Lung microvascular endothelial cell (primary cell): ENCODE measurements at places on chromosomes 13 and 19. TPM values are rescaled to one million over a fixed set of nuclear protein-coding genes. Genes with fewer than 3 reads are reported as not detected.

The CCDC61 gene
- total RNA-seq: 3.3 and 6.0 TPM in 2 replicates

The ZNF793 gene
- 0.65 and 1.2 TPM in 2 replicates for total RNA-seq

The HS6ST3 gene
- under 0.01 TPM in 1 of 2 replicates, not detected in the other for total RNA-seq

The OR7C1 gene
- total RNA-seq: not detected in 2 replicates

The TMEM238 gene
- 0.22 and 0.40 TPM in 2 replicates for total RNA-seq

The ZNF844 gene
- total RNA-seq: 1.7 and 3.6 TPM in 2 replicates

The CHMP2A gene
- total RNA-seq: 86.1 and 93.5 TPM in 2 replicates

DNA sequence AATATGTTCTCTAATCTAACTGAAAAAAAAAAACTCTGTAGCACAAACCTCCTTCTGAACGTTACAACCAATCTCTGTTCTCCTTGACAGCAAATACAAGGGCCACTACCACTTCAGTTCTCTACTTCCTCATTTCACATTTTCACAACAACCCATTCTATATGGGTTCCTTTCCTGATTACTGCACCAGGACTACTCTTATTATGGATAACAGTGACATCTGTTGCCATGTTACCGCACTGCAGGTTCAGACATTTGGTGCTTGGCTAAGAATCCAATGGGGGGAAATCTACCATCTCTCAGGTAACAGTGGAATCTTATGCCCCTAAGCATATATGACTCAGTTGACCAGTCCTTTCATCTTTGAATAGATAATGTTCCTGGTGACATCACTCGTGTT lies 11.6 kb upstream of the FPR3 start:
- peak; percentile 36 for DNase-seq

GRCh38 chr13:78609464-78610205 lies 6.3 kb upstream of the POU4F1 start:
- DNase-seq: no peak

DNA sequence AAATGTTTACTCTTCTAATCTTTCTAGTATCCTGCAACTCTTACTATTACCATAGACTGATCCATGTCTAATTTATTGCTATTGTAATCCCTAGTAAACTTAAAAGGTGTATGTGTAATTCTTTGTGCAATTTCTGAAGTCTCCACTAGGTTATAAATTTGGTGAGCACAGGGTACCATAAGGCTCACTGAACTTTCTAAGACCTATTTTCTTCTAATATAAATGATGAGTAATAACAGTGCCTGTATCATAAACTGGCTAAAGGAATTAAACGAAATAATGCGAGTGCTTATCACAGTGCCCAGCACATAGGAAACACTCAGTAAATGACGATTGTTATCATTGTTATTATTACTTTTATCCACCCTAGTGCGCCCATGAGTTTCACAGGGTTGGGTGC lies 119.1 kb downstream of the KLF12 start:
- peak; percentile 14 for DNase-seq

DNA sequence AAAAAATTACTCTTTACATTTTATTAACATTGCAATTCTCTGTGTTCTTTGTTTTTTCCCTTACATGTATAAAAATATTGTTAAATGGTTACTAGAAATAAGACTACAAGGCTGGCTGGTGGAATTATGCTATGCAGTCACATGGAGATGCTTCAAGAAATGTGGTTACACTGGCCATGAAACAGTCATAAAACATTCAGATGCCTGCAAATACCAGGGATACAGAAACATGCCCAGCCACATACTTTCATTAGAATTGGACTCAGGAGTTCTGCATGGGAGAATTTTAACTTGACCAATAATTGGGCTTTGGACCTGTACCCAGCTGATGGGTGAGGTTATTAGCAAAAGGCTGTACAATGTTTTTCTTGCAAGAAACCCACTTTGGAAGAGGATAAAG lies 1407.7 kb upstream of the SLC10A2 start:
- DNase-seq: no peak

DNA sequence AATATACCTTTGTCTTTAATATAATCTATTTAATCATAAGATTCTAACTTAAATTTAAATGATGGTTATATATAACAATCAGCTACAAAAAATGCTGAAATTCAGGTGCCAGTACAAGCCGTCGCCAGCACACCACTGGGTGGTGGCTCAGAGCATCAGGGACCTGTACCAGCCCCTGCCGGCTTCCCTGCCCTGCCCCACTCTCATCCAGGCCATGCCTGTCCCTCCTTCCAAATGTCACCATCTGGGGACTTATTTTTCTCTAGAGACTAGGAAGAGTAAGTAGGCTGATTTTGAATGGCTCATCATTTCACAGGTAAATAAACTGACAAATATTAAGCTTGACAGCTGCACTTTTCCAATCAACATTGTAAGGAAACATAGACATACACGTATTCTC lies 1.6 kb downstream of the METTL21C start:
- no peak for DNase-seq

DNA sequence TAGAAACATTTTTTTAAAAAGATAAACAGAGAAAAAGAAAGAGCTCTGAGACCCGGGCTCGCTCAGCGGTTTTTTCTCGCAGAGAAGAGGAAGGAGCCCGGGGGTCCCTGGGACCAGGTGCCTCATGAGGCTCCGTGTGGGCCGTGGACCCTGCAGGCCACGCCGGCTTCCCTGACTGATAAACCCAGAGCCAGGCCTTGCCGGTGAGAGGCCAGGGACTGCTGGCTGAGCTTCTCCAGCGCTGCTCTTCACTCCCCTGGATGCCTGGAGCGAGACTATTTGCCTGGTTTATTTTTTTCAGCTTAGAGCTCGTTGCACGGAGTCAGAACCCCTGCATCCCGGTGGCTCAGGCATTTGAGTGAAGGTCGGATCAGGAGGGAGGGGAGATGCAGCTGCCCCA lies 53.4 kb upstream of the F7 start:
- no peak for DNase-seq

- DNase-seq: no peak
Measured at GRCh38 chr19:43420954-43421353, 6.3 kb downstream of the TEX101 start.

DNA sequence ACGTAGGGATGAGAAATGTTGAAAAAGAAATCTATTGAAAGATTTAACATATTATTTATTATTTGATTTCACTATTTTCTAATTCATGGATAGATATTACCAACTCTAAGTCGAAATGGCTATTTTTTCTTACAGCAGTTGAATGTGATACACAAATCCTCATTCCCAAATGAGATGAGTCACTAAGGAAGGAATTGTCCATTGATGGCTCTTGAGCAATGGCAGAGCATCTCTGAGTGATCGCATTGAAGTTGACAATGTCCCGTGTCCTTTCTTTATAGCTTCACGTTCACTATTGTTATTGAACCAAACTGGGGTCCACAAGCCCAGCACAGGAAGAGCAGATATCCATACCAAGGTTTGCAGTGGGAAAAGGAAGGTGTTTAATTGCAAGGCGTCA lies 648.3 kb upstream of the SPRY2 start:
- DNase-seq: no peak

DNA sequence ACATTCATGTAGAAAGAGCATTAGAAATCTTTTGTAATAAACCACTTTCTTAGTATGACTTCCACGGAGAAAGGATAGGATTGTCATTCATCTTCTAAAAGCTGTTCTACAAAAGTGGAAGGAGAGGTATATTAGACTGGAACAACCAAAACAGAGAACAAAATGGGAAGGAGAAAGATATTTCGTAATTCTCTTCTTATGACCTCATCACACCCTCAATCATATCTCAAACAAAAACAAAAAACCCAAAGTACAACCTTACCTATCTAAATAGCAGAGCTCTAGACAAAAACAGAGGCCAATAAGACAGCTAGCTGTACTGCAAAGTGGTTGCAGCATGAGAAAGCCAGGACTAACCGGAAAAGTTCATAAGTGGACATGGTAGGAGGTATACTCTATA lies 46.3 kb downstream of the DACH1 start:
- DNase-seq: no peak

- peak; percentile 88 for DNase-seq
Measured at GRCh38 chr19:55160128-55160985, 2.8 kb upstream of the TNNI3 start.

GRCh38 chr13:24982333-24982999 lies 113.5 kb upstream of the PABPC3 start:
- no peak for DNase-seq

DNA sequence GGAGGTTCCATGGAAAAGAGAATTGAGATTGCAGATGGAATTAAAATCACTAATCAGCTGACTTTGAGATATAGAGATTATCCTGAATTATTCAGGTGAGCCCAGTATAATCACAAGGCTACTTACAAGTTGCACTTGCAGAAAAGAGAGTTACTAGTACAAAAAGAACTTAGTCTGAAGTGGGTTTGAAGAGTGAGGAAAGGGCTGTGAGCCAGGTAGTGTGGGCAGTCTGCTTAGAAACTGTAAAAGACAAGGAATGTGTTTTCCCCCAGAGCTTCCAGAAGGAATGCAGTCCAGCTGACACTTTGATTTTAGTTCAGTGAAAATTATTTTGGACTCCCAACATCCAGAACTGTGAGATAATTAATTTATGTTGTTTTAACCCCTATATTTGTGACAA lies 285.4 kb upstream of the GPC6 start:
- no peak for DNase-seq

DNA sequence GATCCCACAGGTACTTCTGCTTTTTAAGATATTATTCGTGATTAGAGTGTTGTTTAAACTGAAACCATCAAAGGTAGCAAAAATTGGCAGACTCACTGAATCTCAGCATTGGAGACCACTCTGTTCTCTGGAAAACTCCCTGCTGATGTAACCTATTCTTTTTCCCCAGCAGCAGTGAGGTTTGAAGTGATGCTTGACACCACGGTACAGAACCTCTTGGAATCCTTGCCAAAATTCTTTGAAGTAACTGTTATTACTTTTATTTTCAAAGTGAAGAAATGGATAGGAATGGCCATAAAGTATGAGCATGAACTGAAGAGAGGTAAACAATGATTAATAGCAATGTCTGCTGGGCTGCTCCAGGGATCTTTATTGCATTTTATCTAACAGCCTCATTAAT lies 66.4 kb upstream of the KL start:
- DNase-seq: no peak

DNA sequence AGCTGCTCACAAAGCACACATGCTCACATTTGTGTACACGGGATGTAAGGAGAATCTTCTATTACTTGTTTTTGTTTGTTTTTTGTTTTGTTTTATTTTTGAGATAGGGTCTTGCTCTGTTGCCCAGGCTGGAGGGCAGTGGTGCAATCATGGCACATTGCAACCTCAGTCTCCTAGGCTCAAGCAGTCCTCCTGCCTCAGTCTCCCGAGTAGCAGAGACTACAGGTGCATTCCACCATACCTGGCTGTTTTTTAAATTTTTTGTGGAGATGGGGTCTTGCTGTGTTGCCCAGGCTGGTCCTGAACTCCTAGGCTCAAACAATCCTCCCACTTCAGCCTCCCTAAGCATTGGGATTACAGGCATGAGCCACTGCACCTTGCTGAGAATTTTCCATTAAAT lies 41.8 kb downstream of the KCNC3 start:
- no peak for DNase-seq
